ENCODE measurements at places on chromosomes 6 and 20. TPM values are rescaled to one million over a fixed set of nuclear protein-coding genes. Genes with fewer than 3 reads are reported as not detected.

TEAD3 gene
- 37.1 TPM for total RNA-seq

GRCh38 chr6:18473755-18474154 is 86.6 kb downstream of the RNF144B start:
- no peak for DNase-seq

- DNase-seq, result no peak
Measured at GRCh38 chr6:166997768-166998255, 1.4 kb upstream of the CEP43 start.

- no peak for DNase-seq
Measured at GRCh38 chr6:149458196-149458595, 26.6 kb downstream of the ZC3H12D start.

GRCh38 chr6:50846144-50846851 is 27.6 kb downstream of the TFAP2B start:
- no peak for DNase-seq

DNA sequence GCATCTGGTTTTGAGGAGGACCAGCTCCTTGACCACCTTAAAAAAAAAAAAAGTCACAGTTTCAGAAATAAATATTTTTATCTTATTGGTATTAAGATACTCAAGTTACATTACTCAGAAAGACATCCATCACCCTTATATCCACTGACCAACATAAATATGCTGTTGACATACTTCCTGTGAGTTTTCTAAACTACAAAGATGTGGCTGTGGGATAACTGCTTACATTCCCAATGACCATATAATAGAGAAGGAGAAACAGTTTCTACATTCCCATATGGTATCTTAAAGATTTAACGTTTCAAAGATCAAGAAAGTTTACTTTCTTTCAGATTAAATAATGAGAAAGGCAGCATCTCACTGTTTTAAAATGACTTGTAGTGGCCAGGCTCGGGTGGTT is 46.3 kb downstream of the TP53INP2 start:
- DNase-seq, result no peak

EBF4 gene
- 2.5 TPM for total RNA-seq

DNA sequence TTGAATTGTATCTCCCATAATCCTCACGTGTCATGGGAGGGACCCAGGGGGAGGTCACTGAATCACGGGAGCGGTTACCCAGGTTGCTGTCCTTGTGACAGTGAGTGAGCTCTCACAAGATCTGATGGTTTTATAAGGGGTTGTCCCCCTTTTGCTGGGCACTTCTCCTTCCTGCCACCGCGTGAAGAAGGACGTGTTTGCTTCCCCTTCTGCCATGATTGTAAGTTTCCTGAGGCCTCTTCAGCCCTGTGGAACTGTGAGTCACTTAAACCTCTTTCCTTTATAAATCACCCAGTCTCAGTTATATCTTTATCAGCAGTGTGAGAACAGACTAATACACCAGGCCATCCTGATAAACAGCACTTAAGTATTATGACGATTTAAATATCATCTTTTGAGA is 9.0 kb upstream of the MRGBP start:
- DNase-seq, result no peak

ZNF831 gene
- 0.19 TPM for total RNA-seq

- DNase-seq, result no peak
Measured at GRCh38 chr6:161079566-161080262, 88.1 kb downstream of the MAP3K4 start.

DNA sequence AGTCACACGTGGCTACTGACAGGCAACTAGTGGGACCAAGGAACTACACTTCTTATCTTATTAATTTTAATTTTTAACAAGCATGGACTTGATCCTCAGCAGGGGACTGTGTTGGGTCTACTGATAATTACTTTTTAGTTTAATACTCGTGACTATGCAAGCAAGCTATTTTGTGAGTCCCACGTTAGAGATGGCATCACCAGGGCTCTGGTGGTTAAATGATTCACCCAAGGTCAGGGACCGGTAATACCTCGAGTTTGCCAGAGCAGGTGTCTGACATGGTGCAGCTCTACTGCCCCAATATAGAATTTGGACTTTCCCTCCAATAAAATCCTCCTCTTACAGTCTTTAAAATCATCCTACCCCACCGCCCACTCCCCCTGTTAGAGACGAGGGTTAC is 98.6 kb upstream of the RIN2 start:
- DNase-seq, result no peak

DNA sequence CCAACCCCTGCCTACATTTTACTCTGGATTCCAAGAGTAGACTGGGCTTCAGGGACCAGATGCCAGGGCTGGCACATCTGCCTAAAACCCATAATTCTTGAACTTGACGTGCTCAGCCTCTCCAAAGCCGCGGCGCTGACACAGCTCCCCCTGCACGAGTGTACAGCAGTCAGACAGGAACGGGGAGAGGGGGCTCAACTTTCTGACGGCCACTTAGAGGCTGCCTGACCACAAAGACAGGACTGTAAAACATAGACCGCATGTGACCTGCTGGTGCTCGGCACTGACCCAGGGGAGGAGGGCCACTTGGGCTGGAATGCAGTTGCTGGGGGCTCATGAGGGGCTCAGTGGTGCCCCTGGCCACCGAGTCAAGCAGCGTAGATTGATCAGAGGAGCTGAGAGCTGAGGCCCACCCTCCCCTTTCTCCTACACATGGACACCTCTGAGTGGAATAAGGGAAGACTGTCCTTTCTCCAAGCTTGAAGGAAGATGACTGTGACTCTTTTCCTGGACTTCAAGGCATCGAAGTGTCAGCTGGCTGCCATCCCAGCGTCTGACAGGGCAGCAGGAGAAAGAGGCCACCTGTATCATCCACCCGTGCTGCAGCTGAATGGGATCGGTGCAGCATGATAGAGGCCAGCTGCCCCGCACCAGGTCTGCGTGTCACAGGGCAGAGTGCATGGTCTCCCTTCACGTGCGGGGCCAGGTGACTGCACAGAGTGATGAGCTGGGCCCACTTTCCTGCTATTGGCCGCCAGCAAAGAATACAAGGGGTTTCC is 171.3 kb upstream of the AGPAT4 start:
- no peak for DNase-seq

Data from right atrium auricular region (tissue), 2 donors.